ENCODE measurements at places on chromosomes 2 and 18.

- DNase-seq: no peak
These were observed 417.8 kb upstream of the SPHKAP start for GRCh38 chr2:228599297-228599696.

GRCh38 chr2:65727381-65727780 is 295.0 kb upstream of the SPRED2 start:
- no peak for DNase-seq

- no peak for DNase-seq
These were observed 26.6 kb downstream of the PTPN18 start for GRCh38 chr2:130382313-130382917.

GRCh38 chr2:3480352-3481010 is 38.9 kb downstream of the ADI1 start:
- DNase-seq: no peak

GRCh38 chr2:175062787-175063585 is 57.8 kb upstream of the CHN1 start:
- no peak for DNase-seq

DNA sequence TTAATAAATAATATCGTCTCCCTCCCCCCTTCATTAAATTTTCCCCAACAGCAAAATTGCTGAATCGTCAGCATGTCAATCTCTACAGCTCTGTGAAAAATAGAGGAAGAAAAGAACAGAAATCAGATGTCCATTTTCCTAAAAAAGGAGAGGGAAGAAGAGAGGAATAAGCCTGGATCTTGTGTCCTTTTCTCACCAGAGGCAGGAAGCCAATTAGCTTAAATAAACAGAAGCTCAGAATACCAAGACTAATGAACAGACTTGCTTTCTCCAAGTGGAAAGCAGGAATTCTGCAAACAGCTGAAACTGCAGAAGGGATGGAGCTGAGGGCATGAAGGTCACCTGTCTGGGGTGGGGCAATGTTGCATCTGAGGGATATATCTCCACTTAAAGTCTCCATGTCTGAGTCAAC is 265.7 kb downstream of the CCDC85A start:
- DNase-seq: no peak

- DNase-seq: no peak
These were observed 56.1 kb upstream of the SMAD7 start for GRCh38 chr18:49006641-49007454.

GRCh38 chr2:7742301-7742700 is 825.1 kb downstream of the RNF144A start:
- no peak for DNase-seq

- DNase-seq: no peak
These were observed 84.5 kb downstream of the DOCK10 start for GRCh38 chr2:224957540-224958461.

DNA sequence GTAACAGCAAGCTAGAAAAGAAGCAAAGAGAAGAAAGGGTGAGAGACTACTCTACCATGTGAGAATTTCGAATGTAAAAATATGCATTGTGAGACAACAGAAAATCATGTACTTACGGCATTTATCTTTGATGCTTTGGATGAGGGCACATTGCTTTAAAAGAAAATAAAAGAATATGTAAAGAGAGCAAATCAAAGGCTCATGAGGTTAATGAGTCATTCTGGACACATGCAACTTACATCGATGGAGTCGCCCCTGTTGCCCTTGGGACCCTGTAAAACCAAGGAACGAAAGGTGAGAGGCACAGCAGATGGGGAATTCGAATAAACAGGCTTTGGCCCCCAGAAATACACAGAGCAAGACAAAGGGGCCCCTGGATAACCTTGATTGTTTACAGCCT is 69.0 kb downstream of the COL6A3 start:
- no peak for DNase-seq

- DNase-seq: no peak
These were observed 197.5 kb downstream of the IRS1 start for GRCh38 chr2:226601881-226602662.

DNA sequence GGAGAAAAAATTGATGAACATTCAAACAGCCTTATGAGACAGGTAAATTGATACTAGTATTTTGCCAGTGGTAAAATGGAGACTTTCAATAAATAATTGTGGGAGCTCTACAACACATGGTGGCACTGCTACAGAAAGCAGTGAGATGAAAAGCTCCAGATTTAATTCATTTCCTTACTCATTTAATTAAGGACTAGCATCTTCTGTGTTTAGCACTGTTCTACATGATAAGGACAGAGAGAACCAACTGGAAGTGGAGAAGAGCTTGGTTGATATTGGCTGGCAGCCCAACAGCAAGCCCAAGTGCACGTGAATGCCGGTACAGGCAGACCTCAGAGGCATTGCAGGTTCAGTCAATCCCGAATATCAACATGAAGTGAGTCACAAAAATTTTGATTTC is 470.4 kb upstream of the MYT1L start:
- no peak for DNase-seq

GRCh38 chr18:54019641-54020040 is 204.8 kb downstream of the MBD2 start:
- no peak for DNase-seq

GRCh38 chr2:215499331-215499730 is 63.5 kb upstream of the FN1 start:
- DNase-seq: no peak

- no peak for DNase-seq
These were observed 2.8 kb downstream of the GATA6 start for GRCh38 chr18:22172120-22172582.

DNA sequence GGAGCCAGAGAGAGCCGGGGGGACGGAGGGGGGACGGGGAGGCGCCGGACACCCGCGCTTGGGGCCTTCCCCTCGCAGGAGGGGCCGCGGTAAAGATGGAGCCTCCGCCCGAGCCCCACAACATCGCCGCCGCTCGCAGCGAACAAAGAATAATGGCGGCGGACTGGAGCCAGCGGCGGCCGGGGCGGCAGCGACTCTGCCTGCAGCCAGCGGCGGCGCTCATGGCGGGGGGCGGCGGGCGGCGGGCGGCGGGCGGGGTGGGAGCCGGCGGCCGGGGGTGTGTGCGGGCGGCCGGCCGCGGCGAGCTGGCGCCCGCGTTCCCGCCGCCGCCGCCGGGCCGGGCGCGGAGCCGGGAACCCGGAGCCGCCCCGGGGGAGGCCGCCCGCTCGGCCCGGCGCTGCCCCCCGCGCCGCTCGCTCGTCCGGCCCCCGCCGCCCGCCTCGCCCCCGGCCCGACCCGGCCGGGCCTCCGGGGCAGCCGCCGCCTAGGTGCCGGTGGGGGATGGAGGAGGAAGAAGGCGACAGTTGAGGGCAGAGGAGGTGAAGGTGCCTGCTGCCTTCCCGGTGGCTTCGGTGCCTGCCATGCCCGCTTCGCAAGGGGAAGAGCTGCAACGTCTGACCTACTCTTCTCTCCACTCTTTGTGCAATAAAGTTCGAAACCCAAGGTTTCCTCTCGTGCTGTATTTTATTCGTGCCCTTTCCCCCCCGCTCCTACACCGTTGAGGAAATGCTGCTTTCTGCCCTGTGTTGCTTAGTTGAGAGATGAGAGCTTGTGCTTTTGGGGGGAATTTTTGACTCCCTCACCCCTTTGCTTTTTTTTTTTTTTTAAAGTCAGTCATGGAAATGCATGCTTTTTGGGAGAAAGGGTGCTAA is 634 bp downstream of the CREB1 start:
- DNase-seq: peak; percentile 51

- no peak for DNase-seq
These were observed 435.3 kb downstream of the TGIF1 start for GRCh38 chr18:3885209-3885792.

DNA sequence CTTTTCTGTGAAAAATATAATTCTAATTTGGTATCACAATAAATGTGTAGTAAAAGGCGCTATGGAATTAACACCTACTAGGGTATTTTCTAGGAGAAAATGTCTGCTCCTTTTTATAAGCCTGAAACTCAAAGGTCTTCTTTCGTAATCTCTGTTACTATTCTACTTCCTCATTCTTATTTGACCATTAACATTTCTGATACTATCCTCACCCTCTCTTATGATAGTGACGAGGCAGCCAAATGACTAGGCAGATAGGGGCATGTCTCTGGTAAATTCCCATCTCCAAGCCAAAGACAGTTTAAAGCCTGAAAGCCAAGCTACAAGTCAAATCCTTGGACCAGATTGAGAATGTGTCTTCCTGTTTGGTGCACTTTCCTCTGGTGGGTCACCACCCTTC is 251.7 kb downstream of the LRRTM4 start:
- no peak for DNase-seq

DNA sequence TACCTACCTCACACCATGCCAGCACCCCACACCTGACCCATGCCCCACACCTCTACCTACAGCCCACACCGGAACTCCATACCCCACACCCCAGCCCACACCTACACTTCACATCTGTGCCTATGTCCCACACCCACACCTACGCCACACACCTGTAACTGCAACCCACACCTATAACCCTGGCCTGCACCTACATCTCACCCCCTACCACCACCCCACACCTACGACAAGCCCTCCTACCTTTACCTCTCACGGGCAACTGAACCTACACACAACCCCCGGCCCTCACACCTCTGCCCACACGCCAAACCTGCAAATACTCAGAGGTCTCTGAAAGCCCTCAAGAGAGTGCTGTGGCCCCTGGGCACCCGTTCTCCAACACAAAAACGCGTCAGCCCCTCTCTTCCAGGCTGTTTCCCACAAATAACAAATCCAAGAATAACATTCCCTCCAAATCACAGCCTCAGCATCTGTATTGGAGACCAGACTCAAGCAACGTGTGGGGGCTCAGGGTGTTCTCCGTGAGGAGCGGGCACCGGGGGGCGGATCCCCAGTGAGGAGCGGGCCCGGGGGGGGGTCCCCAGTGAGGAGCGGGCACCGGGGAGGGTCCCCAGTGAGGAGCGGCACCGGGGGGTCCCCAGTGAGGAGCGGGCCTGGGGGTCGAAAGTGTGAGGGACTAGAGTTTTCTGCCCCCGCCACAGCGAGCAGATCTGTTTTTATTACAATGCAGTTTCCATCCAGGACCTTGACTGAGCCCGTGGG is 33.4 kb downstream of the SLC66A2 start:
- DNase-seq: no peak

GRCh38 chr2:216636551-216637450 is 3.6 kb downstream of the IGFBP2 start:
- DNase-seq: no peak

- no peak for DNase-seq
These were observed 102.3 kb upstream of the EPB41L5 start for GRCh38 chr2:119910566-119910965.

- DNase-seq: no peak
These were observed 41.8 kb upstream of the PSME4 start for GRCh38 chr2:54012538-54013141.

- no peak for DNase-seq
These were observed 29.9 kb downstream of the PPP1R1C start for GRCh38 chr2:182015334-182016109.

GRCh38 chr2:110866466-110866865 is 134.1 kb downstream of the ACOXL start:
- no peak for DNase-seq

- DNase-seq: peak; percentile 12
These were observed 102.9 kb upstream of the SLC8A1 start for GRCh38 chr2:40554665-40555294.

DNA sequence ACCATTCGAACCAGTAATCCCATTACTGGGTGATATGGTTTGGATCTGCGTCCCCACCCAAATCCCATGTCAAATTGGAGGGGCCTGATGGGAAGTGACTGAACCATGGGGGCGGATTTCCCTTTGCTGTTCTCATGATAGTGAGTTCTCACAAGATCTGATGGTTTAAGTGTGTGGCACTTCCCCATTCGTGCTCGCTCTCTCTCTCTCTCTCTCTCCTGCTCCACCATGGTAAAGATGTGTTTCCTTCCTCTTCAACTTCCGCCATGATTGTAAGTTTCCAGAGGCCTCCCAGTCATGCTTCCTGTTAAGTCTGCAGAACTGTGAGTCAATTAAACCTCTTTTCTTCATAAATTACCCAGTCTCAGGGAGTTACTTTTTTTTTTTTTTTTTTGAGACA is 62.6 kb downstream of the NBAS start:
- DNase-seq: no peak

DNA sequence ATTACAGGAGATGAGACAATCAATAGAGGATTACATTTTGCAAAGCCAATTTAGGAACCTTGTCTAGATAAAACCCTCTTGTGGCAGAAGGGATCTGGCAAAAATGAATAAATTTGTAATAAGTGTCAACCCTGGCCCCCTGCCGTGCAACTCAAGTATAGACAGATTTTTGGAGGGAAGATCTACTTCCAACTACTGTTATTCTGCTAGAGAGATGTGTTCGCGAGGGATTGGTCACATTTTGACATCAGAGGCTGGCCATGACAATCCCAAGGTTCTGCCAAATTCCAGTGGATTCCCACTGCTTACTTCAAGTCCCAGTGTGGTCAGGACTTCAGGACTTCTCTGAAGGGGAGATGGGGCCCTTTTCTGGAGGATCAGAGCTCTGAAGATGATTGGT is 192.6 kb downstream of the SH3RF3 start:
- no peak for DNase-seq

DNA sequence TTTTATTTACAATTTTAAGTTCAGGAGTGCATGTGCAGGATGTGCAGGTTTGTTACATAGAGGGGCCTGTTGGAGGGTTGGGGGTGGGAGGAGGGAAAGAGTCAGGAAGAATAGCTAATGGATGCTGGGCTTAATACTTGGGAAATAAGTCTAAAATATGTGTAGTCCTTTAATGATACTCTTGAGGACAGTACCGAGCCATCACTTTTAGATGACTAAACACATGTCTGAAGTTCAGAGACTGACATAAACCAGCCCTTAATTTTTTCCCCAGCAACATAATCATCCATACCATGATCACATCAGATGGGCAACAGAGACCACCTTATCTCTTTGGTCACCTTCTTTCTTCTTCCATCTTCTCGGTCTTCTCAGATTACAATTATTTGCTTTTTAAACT is 189.1 kb upstream of the COL3A1 start:
- DNase-seq: no peak

DNA sequence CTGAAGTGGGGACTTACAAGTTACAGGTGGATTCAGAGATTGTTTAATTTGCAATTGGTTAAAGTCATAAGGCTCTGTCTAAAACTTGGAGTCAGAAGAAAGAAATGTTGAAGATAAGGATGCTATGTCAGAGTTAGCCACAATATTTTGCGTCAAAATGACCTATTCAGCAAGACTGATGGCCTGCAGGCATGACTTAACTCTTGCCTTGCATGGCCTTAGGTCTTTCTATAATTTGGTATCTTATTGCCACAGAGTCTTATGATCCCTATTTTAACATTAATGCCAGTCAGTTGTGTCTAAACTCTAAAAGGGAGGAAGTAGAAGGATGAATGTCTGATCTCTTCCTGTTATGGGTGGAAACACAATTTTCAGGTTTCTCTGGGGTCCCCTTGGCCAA is 5.2 kb upstream of the COMMD1 start:
- no peak for DNase-seq
